Activated naive CD8-positive, alpha-beta T cell treated with anti-CD3 and anti-CD28 coated beads for 36 hours (primary cell): ENCODE measurements at places on chromosomes 16 and 17. TPM values are rescaled to one million over a fixed set of nuclear protein-coding genes. Genes with fewer than 3 reads are reported as not detected.

SCARF1 gene
- total RNA-seq: 2.6 TPM

DNA sequence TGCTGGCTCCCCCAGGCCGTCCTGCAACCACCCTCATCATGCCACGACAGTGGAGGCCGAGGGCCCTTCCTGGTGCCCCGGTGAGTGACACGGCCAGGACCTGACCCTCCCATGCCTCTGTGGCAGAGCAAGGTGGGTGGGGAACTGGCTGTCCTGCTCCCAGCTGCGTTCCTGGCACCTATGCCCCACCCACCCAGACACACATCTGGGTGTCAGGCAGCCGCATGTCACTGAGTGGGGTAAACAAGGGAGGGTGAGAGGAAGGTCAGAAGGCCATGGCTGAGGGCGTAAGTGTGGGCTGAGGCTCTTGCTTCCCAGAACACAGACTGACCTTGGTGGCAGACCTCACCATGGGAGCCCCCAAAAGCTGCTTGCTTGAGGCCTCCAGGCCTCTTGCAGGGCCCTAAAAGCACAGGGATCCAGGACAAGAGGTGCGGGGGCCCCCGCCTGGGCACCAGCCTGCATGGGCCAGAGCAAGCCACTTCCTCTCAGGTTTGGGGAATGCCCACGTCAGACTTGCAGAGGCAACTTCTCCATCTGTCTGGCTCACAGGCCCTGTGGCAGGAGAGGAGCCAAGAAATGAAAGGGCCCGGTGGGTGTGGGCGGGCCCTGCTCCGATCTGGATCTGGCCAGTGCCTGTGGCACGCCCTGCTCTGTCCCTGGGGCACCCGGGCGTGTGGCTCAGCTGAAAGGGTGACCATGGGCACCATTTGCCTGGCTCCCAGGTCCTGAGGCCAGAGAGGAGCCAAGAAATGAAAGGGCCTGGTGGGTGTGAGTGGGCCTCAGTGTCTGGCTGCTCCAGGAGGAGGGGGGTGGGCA, 3.9 kb upstream of the CCDC57 start:
- peak overlapping the region; percentile 51 for H3K27ac ChIP-seq
- no peak overlapping the region for H3K4me3 ChIP-seq
- H3K36me3 ChIP-seq: no peaks in the 10 kb centered on the region
- peaks cover 28% of the 10 kb centered on the region for H3K4me1 ChIP-seq
- no peaks in the 10 kb centered on the region for H3K27me3 ChIP-seq

- H3K4me3 ChIP-seq: no peak overlapping the region
- H3K27ac ChIP-seq: no peak overlapping the region
Measured at GRCh38 chr16:80074329-80074728, 466.5 kb upstream of the DYNLRB2 start.

GRCh38 chr17:80892019-80892855, 99.4 kb upstream of the CHMP6 start:
- peaks cover 47% of the 10 kb centered on the region for H3K4me1 ChIP-seq
- peak; percentile 89 for DNase-seq
- H3K36me3 ChIP-seq: peaks cover 54% of the 10 kb centered on the region
- peak overlapping the region; percentile 96 for H3K27ac ChIP-seq
- H3K27me3 ChIP-seq: no peaks in the 10 kb centered on the region

SLC52A1 gene
- total RNA-seq: not detected

GRCh38 chr16:5205361-5206040, 107.9 kb upstream of the EEF2KMT start:
- no peak overlapping the region for H3K4me3 ChIP-seq
- no peaks in the 10 kb centered on the region for H3K36me3 ChIP-seq
- no peaks in the 10 kb centered on the region for H3K4me1 ChIP-seq

- no peak overlapping the region for H3K4me3 ChIP-seq
- DNase-seq: no peak
- H3K36me3 ChIP-seq: no peaks in the 10 kb centered on the region
- H3K27me3 ChIP-seq: no peaks in the 10 kb centered on the region
- no peak overlapping the region for H3K27ac ChIP-seq
- H3K4me1 ChIP-seq: no peaks in the 10 kb centered on the region
Measured at GRCh38 chr16:76539609-76540008, 262.4 kb downstream of the CNTNAP4 start.

DNA sequence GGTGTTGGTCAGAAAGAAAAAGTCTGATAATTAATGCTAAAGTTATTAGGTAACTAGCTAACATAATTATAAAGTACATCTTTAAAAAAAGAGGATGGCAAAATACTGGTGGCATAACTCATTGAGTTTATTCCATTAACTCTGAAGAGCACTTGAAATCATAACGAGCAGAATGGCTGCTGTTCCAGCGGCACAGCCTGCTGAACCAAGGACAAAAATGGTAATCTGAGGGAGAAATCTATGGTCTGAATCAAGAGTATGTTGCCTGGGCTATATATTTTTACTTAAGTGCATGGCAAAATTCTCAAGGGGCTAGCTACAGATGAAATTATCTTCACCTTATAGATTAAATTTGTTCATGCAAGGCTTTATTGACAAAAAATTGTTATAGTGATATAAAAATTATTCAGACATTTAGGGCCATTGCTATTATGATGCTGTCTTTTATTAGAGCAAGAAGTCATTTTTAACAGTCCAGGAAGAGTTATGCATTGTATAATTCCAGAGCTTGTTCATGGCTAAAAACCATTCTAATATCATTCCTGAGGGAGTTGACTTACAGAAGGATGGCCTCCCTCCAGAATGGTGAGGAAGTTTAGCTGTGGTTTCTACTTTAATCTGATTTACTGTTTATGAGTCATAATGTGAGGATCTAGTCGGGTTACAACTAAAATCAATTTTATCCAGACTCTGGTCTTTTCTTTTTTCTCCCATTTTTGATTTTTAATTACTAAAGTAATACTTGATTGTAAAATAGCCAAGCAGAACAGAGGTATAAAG, 41.4 kb upstream of the ANKFN1 start:
- H3K36me3 ChIP-seq: no peaks in the 10 kb centered on the region
- H3K27ac ChIP-seq: no peak overlapping the region
- no peaks in the 10 kb centered on the region for H3K27me3 ChIP-seq
- no peak overlapping the region for H3K4me3 ChIP-seq
- no peaks in the 10 kb centered on the region for H3K4me1 ChIP-seq

DDX42 gene
- total RNA-seq: 107 TPM

GRCh38 chr17:11486101-11486867, 112.0 kb upstream of the DNAH9 start:
- no peaks in the 10 kb centered on the region for H3K27me3 ChIP-seq
- H3K36me3 ChIP-seq: no peaks in the 10 kb centered on the region
- no peak overlapping the region for H3K27ac ChIP-seq
- no peak overlapping the region for H3K4me3 ChIP-seq
- no peaks in the 10 kb centered on the region for H3K4me1 ChIP-seq

DNA sequence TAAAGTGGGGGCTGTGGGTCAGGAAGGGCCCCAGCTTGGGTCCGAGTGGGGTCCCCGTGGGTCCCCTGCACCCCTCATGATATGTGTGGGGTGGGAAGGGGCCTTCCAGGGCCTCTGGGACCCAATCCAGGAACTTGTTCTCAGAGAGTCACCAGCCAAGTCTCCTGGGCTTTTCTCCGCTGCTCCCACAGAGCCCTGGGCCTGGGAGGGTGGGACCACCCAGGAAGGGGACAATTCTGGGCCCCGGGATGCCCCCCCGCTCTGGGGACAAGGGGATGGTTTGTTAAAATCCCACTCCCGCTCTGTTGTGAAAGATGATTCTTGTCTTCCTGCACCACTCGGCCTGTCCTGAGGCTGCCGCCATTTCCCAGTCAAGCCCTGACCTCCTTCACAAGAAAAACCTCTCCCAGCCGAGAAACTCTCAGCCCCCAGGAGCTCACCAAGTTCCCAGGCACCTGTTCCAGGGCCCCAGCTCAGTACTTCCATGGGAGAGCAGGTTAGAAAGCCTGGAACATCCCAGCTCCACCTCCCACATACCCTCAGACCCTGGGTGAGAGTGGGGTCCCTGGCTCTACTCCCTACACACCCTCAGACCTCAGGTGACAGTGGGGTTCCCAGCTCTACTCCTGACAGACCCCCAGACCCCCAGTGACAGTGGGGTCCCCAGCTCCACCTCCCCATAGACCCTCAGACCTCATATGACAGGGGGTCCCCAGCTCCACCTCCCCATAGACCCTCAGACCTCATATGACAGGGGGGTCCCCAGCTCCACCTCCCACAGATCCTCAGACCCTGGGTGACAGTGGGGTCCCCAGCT, 75.1 kb downstream of the METRNL start:
- H3K4me3 ChIP-seq: no peak overlapping the region
- H3K4me1 ChIP-seq: no peaks in the 10 kb centered on the region
- no peak overlapping the region for H3K27ac ChIP-seq

ARL5C gene
- total RNA-seq: not detected

DNA sequence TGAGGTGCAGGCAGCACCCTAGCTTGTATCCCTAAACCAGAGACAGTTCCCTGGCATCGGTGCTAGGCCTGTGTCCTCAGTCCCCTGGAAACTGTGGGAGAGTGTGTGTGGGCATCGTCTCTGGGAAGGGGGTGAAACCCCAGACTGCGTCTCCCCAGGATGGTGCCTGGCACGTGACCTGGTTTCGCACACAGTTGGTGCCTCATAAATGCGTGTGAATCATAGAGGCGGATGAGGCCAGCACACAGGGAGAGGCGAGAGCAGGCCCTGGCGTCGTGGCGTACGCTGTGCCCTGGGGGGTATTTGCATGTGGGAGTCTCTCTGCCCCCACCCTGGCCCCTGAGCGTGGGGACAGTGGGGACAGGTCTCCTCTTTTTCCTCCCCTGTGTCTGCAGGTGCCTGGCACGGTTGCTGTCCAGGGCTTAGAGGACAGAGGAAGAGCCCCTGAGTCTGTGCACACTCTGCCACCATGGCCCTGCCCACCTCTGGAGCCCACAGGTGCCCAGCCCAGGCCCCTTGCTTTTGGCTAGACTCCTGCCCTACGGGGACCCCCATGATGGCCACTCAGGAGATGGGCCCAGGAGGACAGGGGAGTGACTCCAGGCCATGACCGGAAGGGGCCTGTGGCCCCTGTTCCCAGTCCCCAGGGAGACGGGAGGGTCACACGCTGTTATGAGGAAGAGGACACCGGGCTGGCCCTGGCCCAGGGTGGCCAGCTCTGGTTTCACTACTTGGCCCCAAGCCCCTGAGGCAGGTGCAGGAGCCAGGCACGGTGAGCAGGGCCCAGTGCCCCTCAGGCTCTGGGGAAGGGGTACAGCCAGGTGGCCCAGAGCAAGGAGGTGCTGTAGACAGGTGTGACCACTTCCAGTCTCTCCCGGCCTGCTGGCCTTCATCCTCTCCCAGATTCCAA, 1.3 kb upstream of the FSCN2 start:
- H3K27ac ChIP-seq: no peak overlapping the region
- no peak overlapping the region for H3K4me3 ChIP-seq
- no peaks in the 10 kb centered on the region for H3K4me1 ChIP-seq

WDR59 gene
- total RNA-seq: 58.3 TPM

KRTAP9-4 gene
- not detected for total RNA-seq

DNA sequence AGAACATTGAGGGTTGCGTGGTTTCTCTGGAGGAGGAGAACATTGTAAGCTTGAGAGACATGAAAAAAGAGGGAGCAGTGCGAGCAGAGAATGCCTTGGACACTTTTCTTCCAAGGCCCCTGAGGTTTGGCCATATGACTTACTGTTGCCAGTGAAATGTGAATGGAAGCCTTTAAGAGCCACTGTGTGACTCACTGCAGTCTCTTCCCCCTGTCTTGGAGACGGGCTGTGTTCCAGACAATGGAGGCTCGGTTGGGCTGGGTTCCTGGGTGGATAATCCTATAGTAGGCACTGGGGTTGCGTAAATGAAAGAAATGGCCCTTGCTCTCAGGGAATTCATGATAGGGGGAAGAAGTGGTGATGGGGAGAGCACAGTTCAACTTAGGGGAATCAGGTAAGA, 75.5 kb downstream of the SHISA9 start:
- no peak overlapping the region for H3K4me3 ChIP-seq
- no peak overlapping the region for H3K27ac ChIP-seq
- no peaks in the 10 kb centered on the region for H3K36me3 ChIP-seq
- H3K4me1 ChIP-seq: no peaks in the 10 kb centered on the region

DNA sequence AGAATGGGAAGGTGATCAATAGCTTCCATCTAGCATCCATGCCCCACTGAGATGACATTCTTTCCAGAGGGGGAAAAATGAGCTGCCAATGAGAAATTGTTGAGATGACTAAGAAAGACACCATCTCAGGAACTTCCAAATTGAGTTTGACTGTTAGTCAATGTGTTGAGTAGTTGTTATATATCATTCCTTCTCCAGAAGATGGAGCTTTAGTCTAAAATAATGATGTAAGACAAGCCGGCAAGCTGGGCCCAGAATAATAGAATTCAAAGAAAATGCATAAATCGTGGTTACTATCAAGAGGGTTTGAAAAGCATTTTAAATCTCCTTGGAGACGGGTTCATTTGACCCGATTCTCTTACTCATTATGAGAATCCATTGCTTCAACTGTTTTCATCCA, 71.0 kb upstream of the ATF7IP2 start:
- no peak overlapping the region for H3K4me3 ChIP-seq
- H3K4me1 ChIP-seq: peaks cover 4% of the 10 kb centered on the region
- H3K27me3 ChIP-seq: no peaks in the 10 kb centered on the region
- DNase-seq: no peak
- H3K27ac ChIP-seq: peak overlapping the region; percentile 34

DNA sequence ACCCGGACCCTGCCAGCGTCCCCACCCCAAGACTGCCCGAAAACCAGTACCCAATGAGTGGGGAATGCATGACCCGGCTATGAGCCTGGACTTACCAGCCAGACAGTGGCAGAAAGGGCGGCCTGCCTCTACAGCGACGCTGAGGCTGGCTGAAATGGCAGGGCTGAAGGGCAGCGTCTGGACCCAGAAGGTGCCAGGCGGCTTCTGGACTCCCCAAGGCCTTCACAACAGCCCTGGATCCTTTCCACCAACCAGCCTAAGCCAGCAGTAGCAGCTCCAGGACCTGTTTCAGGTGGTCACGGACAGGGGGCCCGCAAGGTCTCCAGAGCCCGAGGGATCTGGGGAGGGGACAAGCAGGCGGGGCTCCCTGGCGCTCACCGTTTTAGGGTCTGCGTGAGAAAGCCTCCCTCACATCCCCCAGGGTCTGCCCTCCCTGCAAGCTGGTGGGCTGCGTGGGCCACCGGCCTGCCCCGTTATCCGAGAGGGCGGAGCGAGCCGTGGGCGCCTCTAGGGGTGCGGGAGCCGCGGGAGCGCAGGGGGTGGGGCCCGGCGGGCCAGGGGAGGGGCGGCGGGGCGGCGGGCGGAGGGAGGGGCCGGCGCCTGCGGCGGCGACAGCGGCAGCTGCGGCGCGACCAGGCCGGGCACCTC, at the start of gene RIPOR1:
Gene RIPOR1 (plus strand): TSS at position 608 of the 648 bp plus-strand sequence. CDS start 9,618 bp downstream, outside the sequence.
- H3K36me3 ChIP-seq: no peaks in the 10 kb centered on the region
- peaks cover 23% of the 10 kb centered on the region for H3K27me3 ChIP-seq
- DNase-seq: peak; percentile 49
- peak within 1 kb of the TSS; percentile 18 for H3K27ac ChIP-seq
- peak within 1 kb of the TSS; percentile 75 for H3K4me3 ChIP-seq

- no peaks in the 10 kb centered on the region for H3K36me3 ChIP-seq
- H3K27ac ChIP-seq: no peak overlapping the region
- H3K4me3 ChIP-seq: no peak overlapping the region
- no peaks in the 10 kb centered on the region for H3K4me1 ChIP-seq
- H3K27me3 ChIP-seq: peaks cover 14% of the 10 kb centered on the region
Measured at GRCh38 chr17:13099926-13100325, 82.1 kb upstream of the ELAC2 start.
